ENCODE measurements at places on chromosomes 16 and 17.

GRCh38 chr16:1458977-1459341 lies 14.6 kb upstream of the CCDC154 start:
- no peak for DNase-seq

DNA sequence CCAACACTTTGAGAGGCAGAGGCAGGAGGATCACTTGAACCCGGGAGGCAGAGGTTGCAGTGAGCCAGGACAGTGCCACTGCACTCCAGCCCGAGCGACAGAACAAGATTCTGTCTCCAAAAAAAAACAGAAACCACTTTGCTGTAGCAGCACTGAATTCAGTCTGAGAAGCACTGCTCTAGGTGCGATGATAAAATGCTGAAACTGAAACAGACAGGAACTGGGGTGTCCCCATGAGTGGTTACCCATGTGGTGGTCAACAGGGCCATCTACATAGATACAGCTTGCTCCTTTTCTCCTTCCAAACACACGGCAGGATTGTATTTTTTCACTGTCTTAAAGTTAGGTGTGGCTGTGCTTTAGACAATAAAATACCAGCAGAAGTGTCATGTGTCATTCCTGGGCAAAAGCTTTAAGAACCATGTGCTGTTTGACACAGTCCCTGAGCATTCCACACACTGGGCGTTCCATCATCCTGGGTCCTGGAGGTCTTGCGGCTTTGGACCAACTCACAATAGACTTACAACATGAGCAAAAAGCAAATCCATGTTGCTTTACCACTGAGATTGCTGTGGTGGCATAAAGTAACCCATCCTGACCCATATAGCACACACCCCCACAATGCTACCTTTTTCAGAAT lies 11.5 kb downstream of the GAS7 start:
- DNase-seq: no peak

- no peak for DNase-seq
Measured at GRCh38 chr17:48626245-48627117, at the start of gene HOXB9. HOXB9 (minus strand) TSS chr17:48626358; CDS start chr17:48626269, 89 bp downstream.

DNA sequence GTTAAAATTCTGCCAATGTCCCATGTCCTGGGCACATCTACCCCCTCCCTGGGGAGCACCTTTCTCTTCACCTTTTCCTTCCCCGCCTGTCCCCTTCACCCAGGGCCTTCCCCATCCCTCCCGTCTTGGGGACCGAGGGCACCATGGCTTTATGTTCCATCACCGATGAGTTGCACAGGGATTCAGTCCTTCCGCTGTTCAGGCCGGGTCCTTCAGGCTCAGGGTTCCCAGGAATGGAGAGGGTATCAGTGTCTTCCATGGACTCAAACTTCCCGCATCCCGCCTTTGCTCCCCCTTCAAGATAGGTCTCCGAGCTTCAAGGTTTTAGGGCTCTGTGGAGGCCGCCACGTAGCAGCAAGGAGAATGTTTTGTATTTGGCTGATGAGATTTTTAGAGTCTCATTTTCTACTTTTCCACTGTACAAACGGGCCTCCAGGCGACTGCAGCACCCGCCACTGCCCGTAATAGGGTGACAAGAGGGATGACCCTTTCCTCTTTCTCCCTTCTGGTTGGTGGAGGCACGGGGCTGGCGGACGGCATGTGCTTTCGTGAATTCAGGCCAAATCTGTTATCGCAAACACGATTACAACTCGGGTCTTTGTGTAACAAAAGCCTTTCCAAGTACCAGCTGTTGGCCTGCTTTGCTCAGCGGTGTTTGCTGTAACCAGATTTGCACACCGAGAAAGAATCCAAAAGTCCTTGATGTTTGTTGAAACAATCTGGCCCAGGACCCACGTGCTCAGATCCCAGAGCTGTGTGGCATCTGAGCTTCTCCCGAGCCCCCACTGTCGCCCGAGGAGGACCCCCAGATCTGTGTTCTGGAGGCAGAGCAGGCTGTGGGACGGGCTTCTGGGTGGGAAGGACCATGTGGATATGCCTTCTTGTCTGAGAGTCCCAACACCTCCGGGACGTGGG lies 236.3 kb downstream of the SEC14L1 start:
- DNase-seq: no peak

DNA sequence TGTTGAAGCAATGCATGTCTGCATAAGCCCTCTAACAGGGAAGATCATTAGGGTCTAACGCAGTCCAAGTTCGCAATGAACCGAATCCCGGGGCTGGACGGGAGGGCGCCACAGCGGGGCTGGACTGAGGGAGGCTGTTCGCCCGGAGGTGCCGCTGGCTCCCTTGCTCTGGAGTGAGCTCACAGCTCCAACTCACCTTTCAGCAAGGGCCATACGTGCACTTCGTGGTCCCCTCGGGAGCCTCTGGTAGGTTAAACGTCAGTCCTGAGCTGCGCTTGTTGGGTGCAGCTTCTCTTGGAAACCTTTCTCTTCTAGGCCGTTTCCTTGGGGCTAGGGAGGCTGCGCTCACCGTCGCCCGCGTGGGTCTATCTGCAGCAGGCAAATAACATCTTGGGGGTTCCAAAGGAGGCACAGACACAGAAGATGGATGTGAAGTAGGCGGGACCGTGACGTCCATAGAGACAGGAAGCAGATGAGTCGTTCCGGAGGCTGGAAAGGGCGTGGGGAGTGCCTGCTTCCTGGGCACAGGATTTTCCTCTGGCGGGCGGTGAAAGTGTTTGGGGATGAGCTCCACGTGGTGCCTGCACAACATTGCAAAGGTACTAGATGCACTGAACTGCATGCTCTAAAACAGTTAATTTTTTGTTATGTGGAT lies 21.9 kb downstream of the ATP2C2 start:
- no peak for DNase-seq

DNA sequence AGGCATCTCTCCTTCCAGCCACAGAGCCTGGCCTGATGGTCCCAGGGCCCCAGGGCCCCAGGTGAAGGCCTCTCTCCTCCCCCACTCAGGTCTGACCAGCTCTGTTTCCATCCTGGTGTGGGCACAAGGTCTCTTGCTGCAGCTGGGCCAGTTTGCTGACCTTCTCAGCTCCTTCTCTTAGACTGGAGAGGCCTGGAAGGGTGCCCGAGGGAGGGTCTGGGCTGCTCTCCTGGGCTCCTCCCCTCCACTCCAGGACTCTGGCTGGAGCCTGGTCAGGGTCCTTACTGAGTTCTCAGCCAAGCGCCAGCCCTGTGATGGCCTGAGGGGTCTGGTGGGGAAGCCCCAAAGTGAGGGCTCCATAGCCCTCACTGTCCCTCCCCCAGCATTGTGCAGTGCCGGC lies 12.4 kb downstream of the SOCS3 start:
- no peak for DNase-seq

DNA sequence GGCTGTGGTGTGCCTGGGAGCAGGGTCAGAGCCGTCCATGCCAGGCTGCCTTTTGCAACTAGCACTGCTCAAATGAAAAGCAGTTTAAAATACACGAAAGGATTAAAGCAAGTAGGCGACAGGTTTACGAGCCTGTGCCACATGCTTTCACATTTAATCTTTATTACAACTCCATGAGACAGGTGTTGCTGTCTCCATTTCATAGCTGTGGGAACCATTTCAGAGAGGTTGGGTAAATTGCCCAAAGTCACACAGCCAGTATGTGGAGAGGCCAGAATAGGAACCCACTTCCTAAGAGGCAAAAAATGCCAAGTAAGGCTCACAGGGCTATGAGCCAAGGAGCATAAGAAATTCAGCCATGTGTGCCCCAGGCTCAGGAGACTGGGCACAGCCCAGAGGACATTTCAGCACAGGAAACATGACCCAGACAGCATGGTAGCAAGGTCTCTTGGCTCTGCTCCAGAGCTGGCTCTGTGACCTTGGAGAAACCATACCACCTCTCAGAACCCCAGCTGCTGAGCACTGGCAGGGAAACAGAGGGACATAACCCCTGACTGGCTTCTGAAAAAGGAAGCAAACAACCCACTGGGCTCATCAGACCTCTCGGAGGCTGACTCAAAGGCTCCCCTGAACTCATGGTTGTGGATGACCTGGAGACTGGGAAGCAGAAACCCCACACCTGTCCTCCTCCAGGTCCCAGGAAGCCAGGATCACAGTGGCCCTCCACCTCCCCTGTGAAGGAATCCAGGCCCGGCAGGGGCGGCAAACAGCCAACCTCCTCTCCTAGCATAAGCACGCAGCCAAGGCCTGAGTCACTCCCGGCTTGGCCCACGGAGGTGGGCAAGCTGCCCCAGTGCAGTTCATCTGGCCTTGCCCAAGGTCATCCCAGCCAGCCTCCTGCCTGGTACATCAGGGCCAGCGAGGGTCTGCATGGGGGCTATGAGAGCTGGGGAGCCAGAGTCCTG lies 40.3 kb upstream of the MRPS23 start:
- DNase-seq: peak; percentile 86

DNA sequence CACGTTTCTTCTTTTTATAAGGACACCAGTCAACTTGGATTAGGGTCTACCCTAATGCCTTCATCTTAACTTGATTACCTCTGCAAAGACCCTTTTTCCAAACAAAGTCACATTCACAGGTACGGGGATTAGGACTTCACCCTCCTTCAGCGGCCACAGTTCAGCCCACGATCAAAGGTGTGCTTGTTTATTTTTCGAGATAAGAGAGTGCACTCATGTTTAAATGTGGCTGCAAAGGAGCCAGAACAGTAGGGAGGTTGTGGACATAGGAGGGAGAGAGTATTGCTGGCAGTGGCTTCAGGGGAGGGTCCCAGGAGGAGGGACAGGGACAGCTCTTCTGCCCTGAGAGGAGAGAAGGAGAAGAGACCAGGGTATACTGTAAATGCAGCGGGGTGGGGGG lies 46.7 kb downstream of the MGAT5B start:
- DNase-seq: no peak

Data from GM04504 (cell line).